ENCODE measurements at places on chromosomes 11 and 22.

GRCh38 chr22:47298017-47298785 lies 535.8 kb downstream of the TBC1D22A start:
- DNase-seq: no peak

GRCh38 chr11:124760806-124761205 lies 1.3 kb downstream of the ESAM start:
- no peak for DNase-seq

DNA sequence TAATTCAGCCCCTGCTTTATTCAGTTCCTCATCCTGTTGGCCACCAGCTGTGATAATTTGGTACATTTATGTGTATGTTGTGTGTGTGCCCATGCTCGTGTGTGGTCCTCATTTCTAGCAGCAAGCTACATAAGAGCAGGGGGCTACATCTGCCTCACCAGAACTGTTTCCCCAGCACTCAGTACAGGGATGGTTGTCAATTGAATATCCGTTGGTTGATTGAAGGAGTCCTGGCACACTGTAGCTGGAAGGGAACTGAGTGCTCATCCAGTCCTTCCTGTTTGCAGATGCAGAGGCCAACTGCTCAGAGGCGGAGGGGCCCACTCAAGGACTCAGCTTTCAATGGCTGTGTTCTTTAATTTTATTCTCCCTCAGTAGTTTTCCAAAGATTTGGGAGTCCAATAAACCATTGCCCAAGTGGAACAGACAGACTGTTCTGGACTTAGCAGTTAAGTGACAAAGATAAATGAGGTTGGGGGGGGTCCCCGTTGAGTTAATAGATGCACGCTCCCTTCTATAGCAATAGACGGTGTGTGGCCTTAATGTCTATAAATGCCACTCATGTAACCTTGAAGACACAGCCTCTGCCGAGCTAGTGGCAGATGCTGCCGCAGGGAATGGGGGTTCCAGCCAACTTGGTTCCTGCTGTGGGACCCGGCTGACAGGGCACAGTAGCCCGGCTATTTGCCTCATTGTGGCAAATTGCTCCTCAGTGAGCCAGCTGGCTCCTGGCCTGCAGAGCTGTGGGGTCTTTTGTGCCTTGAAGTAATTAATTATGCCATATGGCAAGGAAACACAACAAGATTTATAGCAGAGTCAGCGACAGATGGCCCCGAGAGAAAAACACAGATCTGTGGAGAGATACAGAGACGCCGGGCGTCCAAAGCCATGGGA lies 71.4 kb upstream of the GRK3 start:
- DNase-seq: no peak

- DNase-seq: no peak
These were observed 49.2 kb upstream of the ALX4 start for GRCh38 chr11:44359162-44359561.

GRCh38 chr22:46564084-46564714 lies 26.8 kb upstream of the CELSR1 start:
- no peak for DNase-seq

DNA sequence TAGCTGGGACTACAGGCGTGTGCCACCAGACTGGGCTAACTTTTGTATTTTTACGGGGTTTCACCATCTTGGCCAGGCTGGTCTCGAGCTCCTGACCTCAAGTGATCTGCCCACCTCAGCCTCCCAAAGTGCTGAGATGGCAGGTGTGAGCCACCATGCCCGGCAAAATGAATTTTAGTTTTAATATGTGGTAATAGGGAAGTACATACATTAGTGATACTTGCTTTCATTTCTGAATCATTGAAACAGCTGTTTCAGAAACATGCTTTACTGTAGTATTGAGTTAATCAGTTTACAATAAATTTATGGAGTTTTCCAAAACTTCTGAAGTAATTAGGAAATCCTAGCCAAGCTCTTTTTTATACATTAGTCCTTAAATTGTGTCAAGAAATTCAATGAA lies 15.6 kb downstream of the PCF11 start:
- DNase-seq: no peak

GRCh38 chr11:43467958-43468357 lies 109.2 kb downstream of the TTC17 start:
- no peak for DNase-seq

- no peak for DNase-seq
These were observed 23.1 kb downstream of the NCAPD3 start for GRCh38 chr11:134200688-134201087.

GRCh38 chr11:19648321-19648720 lies 64.3 kb upstream of the NAV2 start:
- no peak for DNase-seq

- DNase-seq: no peak
These were observed 27.0 kb downstream of the SGSM3 start for GRCh38 chr22:40397396-40397795.

GRCh38 chr11:71309181-71309580 lies 56.8 kb upstream of the SHANK2 start:
- DNase-seq: no peak

GRCh38 chr22:29459773-29460172 lies 20.2 kb upstream of the NEFH start:
- no peak for DNase-seq

- no peak for DNase-seq
These were observed 51.5 kb upstream of the POU2AF2 start for GRCh38 chr11:111193924-111194490.

- peak; percentile 34 for DNase-seq
These were observed 19.1 kb upstream of the OOSP1 start for GRCh38 chr11:59918987-59919589.

GRCh38 chr11:126189109-126189929 lies 22.1 kb downstream of the RPUSD4 start:
- no peak for DNase-seq

GRCh38 chr22:21632237-21632895 lies at the start of gene CCDC116:
CCDC116 (plus strand) TSS chr22:21632760; CDS start chr22:21633182, 422 bp downstream.
- DNase-seq: no peak

Data from amniotic stem cell (primary cell).